ENCODE measurements at places on chromosomes 5 and 9.
A peak's percentile ranks its signal among the peaks of the same experiment; 100 is the strongest.

- DNase-seq = peak; percentile 77
These were observed 28.7 kb downstream of the NEK6 start for GRCh38 chr9:124286292-124286931.

- DNase-seq = no peak
These were observed 29.3 kb upstream of the SLC6A19 start for GRCh38 chr5:1172007-1172581.

DNA sequence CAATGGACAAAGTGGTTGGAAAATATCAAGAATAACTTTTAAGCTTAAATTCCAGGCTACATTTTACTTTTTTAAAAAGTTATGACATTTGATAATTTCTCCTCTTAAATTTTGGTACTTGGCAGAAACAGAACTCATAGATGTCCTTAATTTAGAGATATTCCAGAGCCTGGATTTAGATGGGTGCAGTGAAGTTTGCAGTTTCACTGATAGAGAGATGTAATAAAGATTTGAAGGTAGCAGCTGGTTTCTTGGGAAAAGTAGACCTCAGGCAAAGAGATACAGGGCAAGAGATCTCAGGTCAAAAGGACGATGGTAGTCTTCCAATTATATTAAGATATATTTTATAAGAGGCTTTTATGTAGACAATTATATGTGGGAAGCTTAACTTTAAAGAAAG is 134.6 kb downstream of the ISL1 start:
- no peak for DNase-seq

GRCh38 chr5:128877476-128877875 is 87.8 kb upstream of the SLC27A6 start:
- no peak for DNase-seq

GRCh38 chr5:149618581-149619248 is 37.4 kb downstream of the ARHGEF37 start:
- DNase-seq = no peak

DNA sequence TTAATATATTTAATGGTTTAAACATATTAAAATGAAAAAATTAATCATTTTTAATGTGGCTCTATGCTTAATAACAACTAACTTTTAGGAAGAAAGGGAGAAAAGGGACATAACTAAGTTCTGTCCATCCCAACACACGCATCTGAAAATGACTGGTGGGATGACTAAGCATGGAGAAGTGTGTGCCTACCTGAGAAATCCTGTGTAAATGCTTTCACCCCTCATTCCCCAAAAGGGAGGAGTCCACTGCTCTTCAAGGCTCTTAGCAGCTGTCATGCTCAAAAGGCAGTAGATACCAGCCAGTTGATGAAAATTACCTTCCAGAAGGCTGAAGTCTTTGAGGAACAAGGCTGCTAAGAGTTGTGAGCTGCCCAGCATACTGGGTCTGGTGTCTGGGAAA is 130.9 kb downstream of the NFIB start:
- DNase-seq = no peak
